Fibroblast of villous mesenchyme (primary cell): ENCODE measurements at places on chromosomes 4 and X. TPM values are rescaled to one million over a fixed set of nuclear protein-coding genes. Genes with fewer than 3 reads are reported as not detected.

DNA sequence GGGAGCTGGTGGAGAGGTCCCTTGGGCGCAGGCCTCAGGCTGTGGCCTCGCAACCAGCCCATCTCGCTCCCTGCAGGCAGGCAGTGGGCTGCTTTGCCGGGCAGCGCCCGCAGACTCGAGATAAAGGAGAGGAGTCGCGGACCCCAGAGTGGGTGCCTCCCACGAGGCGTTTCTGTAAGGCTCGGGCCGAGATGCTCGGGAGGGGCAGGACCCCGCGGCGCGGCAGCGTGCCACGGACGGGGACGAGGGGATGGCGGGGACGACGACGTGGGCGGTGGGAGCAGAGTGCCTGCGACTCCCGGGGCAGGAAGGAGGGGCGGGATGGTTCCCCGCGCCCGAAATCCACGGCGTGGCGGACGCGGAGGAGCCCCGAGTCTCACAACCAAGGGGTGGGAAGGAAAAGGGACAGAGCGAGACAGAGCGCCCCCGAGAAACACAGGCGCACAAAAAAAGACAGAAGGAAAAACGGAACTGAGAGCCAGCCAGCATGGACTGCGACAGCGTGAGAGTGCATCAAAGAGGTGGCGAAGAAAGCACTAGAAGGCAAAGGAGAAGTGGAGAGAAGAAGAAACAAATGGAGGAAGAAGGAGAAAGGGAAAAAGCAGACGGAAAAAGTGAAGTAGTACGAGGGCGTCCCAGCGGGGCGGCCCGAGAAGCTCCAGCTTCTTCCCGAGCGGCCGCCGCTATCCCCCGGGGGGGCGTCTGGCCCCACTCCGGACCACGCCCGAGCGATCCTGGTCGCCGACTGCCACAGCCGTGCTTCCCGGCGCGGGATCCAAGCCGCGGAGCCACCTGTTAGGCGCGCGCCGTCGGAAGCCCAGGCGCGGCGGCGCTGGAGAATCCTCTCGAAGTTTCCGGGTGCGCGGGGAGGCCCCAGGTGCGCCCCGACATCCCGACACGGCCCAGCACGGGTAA lies 1.5 kb downstream of the BEND4 start:
- no peak for DNase-seq

DNA sequence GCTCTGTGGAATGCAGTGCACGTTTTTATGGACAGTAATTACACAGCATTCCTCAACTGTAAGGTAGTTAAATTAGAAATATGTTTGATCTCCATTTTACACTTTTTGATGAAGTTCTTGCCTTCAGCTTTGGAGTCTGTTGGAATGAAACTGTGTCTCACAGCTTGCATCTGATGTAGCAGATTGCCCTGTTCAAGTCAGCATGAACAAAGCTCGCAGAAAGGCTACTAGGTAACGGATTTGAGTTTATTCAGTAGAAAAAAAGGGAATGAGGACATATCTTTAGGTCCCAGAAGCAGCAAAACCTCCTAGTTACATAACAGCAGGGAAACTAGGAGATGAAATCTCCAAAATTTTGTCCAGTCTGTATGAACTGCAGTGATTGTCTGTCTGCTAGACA lies 24.3 kb upstream of the CBLL2 start:
- no peak for DNase-seq

- no peak for DNase-seq
Measured at GRCh38 chrX:124737771-124738170, 391.4 kb downstream of the SH2D1A start.

- DNase-seq = no peak
Measured at GRCh38 chrX:291411-291901, 10.3 kb downstream of the PLCXD1 start.

DNA sequence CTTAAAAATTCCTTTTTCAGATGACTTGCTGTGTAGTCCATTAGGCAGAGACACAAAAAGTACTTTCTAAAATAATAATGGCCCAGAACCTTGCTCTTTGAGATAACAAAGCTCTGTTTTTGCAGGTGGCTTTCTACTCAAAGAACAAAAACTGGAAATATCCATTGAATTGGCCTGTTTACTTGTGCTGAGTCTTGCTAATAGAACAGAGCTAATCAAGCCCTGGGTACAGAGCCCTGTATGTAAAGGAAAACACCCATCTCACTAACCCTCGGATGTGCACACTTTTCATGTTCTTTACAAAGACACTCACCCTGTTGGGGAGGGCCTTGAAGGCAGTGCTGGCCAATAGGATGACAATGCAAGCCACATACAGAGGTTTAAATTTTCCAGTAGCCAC lies 27.0 kb upstream of the LNX1 start:
- DNase-seq = no peak

GRCh38 chrX:18789916-18790315 lies 82.5 kb downstream of the PPEF1 start:
- DNase-seq = no peak

- DNase-seq = no peak
Measured at GRCh38 chr4:57632564-57632963, 522.4 kb upstream of the IGFBP7 start.

GRCh38 chrX:26262121-26262523 lies 46.2 kb downstream of the MAGEB5 start:
- DNase-seq = peak; percentile 1

NWD2 gene
- not detected in 2 replicates for total RNA-seq
